Memory B cell (primary cell): ENCODE measurements at places on chromosomes 4 and X.

GRCh38 chrX:30910124-30910860 is 21.2 kb upstream of the TAB3 start:
- DNase-seq: no peak

GRCh38 chrX:125131164-125131563 is 188.5 kb upstream of the TEX13C start:
- DNase-seq: no peak

DNA sequence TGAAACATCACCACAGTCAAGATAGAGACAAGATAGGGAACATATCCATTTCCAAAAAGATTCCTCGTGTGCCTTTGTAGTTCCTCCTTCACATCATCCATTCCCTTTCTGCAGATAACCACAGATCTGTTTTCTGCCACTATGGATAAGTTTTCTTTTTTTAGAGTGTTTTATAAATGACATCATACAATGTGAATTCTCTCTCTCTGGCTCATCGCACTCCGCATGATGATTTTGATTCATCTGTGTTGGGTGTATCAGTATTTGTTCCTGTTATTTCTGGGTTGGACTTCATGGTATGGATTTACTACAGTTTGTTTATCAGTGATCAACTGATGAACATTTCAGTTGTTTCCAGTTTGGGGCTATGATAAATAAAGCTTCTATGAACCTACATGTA is 23.2 kb upstream of the ANXA3 start:
- DNase-seq: no peak

DNA sequence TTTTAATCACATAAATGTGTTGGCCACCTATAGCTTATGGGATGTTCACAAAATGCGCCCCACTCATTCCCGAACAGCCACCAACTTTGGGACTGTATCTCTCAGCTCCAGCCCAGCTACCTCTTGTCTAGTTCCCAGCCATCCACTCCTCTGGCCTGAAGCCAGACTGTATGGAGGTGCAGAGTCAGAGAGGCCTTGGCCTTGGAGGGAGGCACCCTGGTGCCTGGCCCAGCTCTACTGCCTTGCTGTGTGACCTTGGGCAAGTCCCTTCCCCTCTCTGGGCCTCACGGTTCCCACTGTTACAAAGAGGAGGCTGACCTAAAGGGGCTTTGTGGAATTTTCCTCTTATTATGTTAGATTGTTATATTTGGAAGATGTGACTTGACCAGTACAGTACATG is 13.9 kb downstream of the MAMLD1 start:
- DNase-seq: no peak

- DNase-seq: no peak
Measured at GRCh38 chr4:123984886-123985285, 588.3 kb downstream of the SPRY1 start.

DNA sequence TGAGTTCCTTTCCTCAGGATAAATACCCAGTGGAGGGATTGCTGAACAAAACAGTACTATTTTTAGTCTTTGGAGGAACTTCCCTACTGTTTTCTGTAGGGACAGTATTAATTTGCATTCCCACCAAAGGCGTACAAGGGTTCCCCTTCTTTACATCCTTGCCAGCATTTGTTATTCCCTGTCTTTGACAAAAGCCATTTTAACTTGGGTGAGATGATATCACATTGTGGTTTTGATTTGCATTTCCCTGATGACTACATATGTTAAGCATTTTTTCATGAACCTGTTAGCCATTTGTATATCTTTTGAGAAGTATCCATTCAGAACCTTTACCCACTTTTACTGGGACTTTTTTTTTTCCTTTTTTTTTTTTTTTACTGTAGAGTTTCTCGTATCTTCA is 126.2 kb upstream of the ANXA10 start:
- no peak for DNase-seq

GRCh38 chr4:120844528-120844921 is 78.0 kb downstream of the PRDM5 start:
- no peak for DNase-seq

DNA sequence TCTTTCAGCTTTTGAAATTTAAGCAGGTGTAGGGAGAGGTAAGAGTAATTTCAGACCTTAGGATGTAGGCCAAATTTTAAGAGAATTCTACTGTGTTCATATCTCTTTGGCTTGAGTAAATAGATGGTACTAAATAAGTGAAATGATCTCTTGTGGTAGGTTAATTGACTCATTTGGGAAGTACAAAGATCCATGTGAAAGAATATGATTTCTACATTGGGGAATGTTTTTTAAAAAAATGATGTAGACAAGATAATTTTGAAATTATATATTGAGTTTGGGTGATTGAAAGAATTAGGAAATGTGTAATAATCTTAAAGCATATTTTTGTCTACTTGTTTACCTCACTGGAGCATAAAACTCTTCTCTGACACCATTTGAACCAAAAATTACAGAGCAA is 35.6 kb downstream of the RAPGEF2 start:
- DNase-seq: no peak

- no peak for DNase-seq
Measured at GRCh38 chrX:24396931-24397279, 36.5 kb downstream of the SUPT20HL1 start.

GRCh38 chr4:172105918-172106317 is 292.7 kb downstream of the GALNTL6 start:
- DNase-seq: no peak

- no peak for DNase-seq
Measured at GRCh38 chr4:181860668-181861067, 382.5 kb upstream of the TENM3 start.

DNA sequence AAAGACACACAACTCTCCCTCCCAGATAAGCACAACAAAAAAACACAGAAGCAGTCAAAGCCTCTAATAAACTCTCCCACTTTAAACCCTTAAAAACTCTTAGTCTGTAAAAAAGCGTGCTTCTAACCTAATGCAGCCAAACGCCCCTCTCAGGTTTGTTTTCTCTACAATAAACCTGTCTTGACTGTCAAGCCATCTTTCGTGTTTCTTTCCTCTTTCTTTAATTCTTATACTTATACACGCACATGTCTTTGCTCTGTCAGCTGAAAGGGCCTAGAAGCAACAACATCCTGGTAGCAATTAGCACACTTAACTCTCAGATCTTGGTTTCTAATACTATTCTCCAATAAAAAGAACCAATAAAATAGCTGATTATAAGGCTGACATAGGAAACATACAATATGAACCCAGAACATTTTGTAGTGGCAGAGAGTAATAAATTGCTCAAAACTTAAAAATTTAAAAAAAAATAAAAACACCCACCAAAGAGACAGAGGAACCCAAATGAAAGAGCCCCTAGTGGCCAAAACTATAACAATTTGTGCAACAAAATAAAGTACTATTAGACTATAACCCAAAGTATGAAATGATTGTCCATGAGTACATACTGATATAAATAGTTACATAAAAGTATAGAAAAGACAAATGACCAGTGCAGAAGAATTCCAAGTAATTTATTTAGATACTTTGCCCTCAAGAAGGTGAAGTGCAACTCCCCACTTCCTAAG is 440.4 kb upstream of the ADGRL3 start:
- DNase-seq: no peak

DNA sequence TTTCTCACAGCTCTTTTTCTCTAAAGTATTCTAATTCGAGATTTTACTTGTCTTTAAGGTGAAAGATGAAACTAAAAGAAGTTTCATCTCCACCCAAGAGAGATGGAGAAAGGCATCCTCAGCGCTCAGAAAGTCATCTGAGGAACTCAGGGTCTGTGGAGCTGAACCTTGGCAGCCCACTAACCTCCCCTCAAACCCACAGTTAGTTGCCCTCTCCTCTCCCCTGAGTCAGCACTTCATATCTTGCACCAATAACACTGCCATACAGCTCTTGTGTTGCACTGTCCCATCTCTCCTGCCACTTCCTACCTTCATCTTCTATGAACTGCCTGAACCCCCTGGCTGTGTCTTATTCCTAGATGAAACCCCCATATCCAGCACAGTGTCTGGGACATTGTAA is 184.8 kb downstream of the RAB28 start:
- DNase-seq: no peak
